ENCODE measurements at places on chromosomes 2 and 18. TPM values are rescaled to one million over a fixed set of nuclear protein-coding genes. Genes with fewer than 3 reads are reported as not detected.

TUBA3E gene
- polyA plus RNA-seq = not detected

RNU2-63P gene
- not detected for polyA plus RNA-seq

CYP27C1 gene
- polyA plus RNA-seq = 6.3 TPM

HOXD10 gene
- 118 TPM for polyA plus RNA-seq

PLA2R1 gene
- polyA plus RNA-seq = 130 TPM

AFTPH gene
- polyA plus RNA-seq = 83.4 TPM
